ENCODE measurements at places on chromosomes 1 and 21.

DNA sequence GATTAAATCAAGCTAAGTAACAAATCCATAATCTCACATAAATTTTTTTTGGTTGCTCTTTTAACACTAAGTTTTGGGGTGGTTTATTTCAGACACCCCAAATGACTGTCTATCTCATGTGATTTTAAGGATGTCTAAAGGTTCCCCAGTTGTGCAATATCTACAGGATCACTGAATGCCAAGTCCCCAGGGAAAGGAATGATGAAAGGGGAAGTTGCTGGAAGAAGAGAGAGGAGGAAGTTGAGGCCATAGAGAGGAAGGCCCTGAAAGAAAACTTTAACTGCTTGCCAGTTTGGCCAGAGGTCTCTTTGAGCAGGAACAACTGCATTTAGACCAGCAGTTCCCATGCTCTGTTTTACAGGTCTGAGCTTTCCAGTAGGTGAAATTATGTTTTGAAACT lies 27.5 kb upstream of the SLC19A2 start:
- DNase-seq, result peak; percentile 48

- DNase-seq, result no peak
Measured at GRCh38 chr1:114574365-114574764, 7.0 kb downstream of the BCAS2 start.

- no peak for DNase-seq
Measured at GRCh38 chr1:183553764-183554163, 36.5 kb downstream of the NCF2 start.

GRCh38 chr1:1677718-1678580 lies 14.6 kb downstream of the SLC35E2B start:
- no peak for DNase-seq

GRCh38 chr1:102099916-102100315 lies 103.2 kb upstream of the OLFM3 start:
- no peak for DNase-seq

DNA sequence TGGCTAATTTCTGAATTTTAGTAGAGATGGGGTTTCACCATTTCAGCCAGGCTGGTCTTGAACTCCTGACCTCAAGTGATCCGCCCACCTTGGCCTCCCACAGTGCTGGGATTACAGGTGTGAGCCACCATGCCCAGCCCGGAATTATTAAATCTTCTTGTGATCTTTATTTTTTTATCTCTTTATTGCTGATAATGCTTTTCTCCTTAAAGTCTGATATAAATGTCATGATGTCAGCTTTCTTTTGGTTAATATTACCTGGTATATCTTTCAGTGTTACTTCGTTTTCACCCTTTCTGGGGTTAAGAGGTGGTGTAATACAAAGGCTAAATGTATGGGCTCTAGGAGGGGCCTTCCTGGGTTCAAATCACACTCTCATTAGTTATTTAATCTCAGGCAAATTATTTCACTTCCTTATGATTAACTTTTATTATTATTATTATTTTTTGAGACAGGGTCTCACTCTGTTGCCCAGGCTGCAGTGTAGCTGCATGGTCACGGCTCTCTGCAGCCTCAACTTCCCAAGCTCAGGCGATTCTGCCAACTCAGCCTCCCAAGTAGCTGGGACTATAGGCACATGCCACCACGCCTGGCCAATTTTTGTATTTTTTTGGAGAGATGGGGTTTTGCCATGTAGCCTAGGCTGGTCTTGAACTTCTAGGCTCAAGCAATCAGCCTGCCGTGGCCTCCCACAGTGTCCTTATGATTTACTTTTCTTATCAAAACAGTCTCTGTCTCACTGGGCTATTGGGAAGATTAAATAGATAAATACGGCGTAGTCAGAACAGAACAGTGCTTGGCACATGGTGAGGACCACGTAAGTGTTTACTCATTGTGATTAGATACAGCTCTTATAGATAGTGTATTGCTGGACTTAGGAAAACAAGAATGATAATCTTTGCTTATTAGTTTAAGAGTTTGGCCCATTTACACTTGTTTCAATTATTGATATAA lies 216.5 kb downstream of the URB2 start:
- no peak for DNase-seq

DNA sequence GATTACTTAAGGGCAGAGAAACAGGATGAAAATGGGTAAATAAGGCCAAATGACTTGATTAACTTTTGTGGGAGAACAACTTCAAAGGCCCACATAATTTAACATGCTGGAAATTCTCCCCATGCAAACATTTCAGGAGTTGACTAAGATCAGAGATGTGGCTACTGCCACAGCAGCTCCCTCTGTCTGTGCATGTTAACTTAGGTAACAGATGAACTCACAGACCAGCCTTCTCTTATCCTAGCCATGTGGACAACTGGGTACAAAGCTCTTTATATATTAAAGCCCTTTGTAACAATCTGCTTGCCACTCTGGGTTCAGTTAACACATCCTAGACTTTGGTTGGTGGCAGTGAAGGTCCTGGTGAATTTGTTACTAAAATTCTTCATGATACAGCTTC lies 33.2 kb downstream of the BEND5 start:
- DNase-seq, result no peak

- no peak for DNase-seq
Measured at GRCh38 chr1:28190996-28191645, 14.6 kb upstream of the PTAFR start.

GRCh38 chr1:40777224-40777970 lies 6.2 kb upstream of the KCNQ4 start:
- DNase-seq, result no peak

GRCh38 chr1:210777914-210778313 lies 356.0 kb downstream of the KCNH1 start:
- no peak for DNase-seq

DNA sequence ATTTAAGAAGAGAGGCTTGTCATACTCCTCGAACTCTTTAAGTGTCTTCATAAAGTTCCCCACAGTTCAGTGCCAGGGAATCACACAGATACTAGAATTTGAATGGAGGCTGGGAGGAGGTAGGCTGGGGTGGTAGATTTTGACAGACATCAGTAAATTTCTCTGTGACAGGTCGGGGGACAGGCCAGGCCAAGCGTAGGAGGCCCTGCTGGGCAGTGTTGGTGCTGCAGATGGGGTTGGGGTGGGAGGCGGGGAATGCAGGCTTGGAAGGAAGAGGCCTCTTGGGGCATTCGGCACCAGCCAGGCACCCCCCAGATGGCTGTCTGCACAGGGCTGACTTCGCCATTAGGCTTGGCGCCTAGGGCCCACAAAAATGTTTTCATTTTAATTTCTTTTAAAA lies 84.0 kb downstream of the MAN1C1 start:
- no peak for DNase-seq

- DNase-seq, result no peak
Measured at GRCh38 chr1:226871636-226872327, 1.4 kb downstream of the PSEN2 start.

DNA sequence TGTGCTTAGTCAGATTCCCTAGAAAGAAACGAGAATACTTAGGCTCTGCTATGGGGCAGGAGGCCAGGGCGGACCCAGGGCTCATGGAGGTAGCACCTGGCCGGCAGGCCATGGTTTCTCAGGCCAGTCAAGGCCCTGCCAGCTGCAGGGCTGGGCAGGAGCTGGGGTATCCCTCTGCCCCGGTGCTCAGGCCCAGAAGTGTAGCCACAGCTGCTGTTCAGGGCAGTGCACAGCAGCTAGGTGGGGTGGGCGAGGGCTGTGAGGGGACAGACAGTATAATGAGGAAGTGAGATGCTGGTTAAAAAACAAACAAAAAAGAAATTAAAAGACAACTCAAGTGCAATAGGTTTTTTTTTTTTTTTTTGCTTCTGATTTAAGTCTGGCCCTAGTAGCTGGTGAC lies 34.0 kb upstream of the EDN2 start:
- DNase-seq, result no peak

- DNase-seq, result peak; percentile 68
Measured at GRCh38 chr1:66374561-66375111, 159.3 kb upstream of the SGIP1 start.

DNA sequence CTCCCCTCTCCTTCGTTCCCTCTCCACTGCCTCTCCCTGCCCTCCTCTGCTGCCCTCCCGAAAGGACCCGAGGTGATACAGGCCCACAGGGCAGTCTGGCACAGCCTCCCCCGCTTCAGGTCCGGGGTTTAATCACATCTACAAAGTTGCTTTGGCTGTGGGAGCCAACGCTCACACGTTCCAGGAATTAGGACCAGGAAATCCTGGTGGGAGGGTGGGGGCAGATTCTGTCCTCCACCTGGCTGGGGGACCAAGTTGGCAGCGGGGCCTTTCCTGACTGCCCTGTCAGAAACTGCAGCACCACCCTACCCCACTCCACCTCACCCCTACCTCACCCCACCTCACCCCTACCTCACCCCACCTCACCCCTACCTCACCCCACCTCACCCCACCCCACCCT lies 95.1 kb downstream of the WDR4 start:
- no peak for DNase-seq

- peak; percentile 66 for DNase-seq
Measured at GRCh38 chr1:214967865-214968575, 114.5 kb upstream of the KCNK2 start.

- no peak for DNase-seq
Measured at GRCh38 chr1:36919491-36920145, 114.7 kb downstream of the GRIK3 start.

DNA sequence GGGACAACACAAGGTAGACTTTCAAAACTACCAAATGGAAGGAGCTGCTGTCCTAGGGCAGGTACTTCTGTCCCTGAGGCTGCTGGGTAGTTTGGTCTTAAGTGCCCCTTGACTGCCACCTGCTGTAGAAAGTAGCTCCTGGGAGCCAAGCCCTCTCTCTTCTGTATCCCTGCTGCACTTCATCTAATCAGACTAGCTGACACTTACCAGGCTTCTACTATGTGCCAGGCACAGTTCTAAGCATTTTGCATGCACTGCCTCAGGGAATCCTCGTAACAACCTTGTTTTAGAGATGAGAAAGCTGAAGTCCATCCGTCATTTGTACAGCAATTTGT lies 15.9 kb upstream of the SRSF4 start:
- peak; percentile 70 for DNase-seq

- DNase-seq, result peak; percentile 19
Measured at GRCh38 chr1:33257772-33258712, 1.8 kb downstream of the ZNF362 start.

DNA sequence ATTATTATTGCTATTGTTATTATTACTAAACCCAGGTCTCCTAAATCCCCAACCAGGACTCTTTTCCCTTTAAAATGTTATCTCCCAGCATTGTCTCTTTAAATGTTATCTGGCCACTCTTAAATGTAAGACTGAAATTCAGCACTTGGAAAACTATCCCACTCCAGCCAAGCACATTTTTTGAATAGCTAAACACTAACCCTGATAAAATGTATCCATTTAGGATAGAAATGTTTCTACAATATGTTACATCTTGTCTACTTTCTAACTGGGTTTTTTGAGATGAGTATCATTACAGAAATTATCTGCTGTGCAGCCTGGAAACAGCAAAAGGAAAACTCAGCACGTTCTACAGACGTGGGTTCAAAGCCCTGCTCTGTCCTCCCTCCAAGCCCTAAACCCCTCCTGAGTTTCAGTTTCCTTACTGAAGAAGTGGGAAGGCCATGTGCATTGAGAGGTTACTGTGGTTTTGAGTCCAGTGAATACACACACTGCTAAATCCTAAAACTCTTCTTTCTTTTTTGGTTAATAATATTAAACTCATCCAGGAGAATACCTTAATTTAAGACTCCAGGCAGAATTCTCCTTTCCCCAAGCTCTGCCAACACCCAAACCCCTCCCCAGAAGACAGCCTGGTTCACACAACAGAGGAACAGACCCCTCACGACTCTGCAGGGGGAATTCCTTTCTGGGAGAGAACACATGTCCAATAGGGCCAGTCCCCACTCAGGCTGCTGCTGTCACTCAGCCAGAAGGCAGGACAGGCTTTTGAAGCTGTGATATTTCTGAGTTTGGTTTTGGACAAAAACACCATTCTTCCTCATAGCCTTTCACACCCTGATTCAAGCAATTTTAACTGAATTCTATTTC lies 41.9 kb downstream of the HIVEP3 start:
- peak; percentile 58 for DNase-seq

GRCh38 chr1:90924982-90925381 lies 96.9 kb downstream of the ZNF644 start:
- DNase-seq, result peak; percentile 62

DNA sequence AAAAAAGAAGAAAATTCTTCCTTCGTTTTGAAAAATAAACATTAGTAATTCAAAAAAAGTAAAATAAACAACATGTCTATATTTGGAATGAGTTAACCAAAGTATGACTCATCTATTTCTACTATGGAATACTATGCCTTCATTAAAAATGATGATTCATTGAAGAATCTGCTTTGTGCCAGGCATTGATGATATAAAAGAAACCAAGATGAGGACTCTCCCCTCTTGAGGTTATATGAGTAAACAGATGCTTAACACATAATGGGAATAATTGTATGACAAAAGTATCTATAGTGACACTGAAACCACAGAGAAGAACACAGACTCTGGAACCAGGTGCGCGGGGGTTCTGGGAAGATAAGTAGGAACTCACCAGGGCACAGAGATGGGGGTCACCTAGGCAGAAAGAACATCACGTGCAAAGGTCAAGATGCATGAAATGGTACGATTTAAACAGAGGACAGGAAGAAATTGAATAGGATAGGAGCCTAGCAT lies 18.8 kb downstream of the ELF3 start:
- peak; percentile 76 for DNase-seq

DNA sequence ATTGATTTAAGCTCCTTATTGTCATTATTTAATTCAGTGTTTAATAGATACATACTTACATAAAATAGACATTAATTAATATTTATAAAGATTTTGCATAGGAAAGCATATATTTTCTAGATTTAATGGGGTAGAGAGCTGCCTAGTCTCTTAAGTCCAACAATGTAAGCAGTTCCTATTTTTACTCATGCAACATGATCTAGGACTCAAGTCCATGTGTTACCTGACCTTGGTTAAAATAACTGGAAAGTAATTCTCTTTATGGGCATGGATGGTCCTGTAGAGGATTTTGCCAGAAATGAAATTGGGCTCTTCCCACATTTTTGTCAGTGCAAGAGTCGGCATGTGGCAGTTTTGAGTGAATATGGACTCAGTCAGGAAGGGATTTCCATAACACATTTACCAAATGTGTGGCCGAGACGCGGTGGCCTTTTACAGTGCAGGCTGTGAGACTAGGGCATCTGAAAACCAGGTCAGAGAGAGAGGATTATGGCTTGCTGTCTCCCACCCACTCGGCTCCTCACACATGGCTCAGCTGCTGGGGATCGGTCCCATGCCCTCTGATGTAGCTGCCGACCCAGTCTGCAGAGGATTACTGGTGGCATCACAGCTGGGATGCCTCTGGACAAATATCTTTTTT lies 6.2 kb upstream of the KIF1B start:
- DNase-seq, result no peak

DNA sequence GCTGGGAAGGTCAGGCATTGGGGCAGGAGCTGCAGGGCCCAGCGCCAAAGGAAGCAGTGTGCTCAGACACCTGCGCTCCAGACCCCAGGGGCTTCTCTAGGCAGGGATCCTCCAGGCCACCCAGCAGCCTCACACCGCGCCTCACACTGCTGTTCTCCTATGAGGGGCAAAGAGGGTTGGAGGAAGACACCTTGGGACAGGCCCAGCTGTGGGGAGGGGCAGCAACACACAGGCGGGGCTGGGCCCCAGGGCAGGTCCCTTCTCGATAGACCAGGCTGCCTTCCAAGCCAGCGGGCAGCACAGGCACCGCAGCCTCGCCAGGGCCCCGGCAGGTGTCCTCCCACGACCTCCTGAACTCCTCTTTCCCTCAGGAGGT lies 20.7 kb upstream of the PRSS38 start:
- no peak for DNase-seq

GRCh38 chr1:41340655-41341364 lies 20.4 kb upstream of the FOXO6 start:
- no peak for DNase-seq
